NCI-H460 (cell line): ENCODE measurements at places on chromosomes 11 and 22. TPM values are rescaled to one million over a fixed set of nuclear protein-coding genes. Genes with fewer than 3 reads are reported as not detected.

GRCh38 chr11:26088391-26088790, 243.5 kb upstream of the ANO3 start:
- no peak for DNase-seq

- peak; percentile 27 for DNase-seq
These were observed 38.2 kb upstream of the WEE1 start for GRCh38 chr11:9535189-9535781.

Gene ANO1
- total RNA-seq, result 2.7 TPM in 2 replicates

DNA sequence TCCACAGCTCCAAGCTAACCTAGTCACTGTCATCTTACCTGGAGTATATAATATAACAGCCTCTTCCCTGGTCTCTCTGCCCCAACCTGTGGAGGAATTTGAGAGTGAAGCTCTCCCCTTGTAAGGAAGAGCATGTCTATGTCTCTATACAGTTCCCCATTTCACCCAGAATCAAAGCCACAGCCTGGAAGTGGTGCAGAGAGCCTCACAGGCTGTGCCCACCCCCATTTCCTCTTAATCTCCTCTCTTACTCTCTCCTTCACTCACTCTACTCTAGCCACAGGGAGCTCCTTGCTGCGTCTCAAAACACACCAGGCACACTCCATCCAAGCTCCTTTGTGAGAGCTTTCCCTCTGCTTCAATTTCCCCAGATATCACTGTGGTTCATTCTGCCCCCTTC, 302.5 kb upstream of the ISX start:
- DNase-seq, result no peak

- DNase-seq, result no peak
These were observed 15.9 kb downstream of the TRIM29 start for GRCh38 chr11:120121914-120122473.

Gene ARL2
- 76.9 and 90.9 TPM in 2 replicates for total RNA-seq

Gene CREB3L1
- total RNA-seq, result 0.12 and 1.7 TPM in 2 replicates

- no peak for DNase-seq
These were observed 61.6 kb upstream of the NAV2 start for GRCh38 chr11:19651028-19651427.

Gene SCGB2A2
- total RNA-seq, result not detected in 2 replicates
